ENCODE measurements at places on chromosomes 1 and 21.

- no peak for DNase-seq
Observed at GRCh38 chr1:185054365-185055060, 9.2 kb downstream of the RNF2 start.

- DNase-seq: no peak
Observed at GRCh38 chr1:242703467-242703866, 179.0 kb upstream of the PLD5 start.

DNA sequence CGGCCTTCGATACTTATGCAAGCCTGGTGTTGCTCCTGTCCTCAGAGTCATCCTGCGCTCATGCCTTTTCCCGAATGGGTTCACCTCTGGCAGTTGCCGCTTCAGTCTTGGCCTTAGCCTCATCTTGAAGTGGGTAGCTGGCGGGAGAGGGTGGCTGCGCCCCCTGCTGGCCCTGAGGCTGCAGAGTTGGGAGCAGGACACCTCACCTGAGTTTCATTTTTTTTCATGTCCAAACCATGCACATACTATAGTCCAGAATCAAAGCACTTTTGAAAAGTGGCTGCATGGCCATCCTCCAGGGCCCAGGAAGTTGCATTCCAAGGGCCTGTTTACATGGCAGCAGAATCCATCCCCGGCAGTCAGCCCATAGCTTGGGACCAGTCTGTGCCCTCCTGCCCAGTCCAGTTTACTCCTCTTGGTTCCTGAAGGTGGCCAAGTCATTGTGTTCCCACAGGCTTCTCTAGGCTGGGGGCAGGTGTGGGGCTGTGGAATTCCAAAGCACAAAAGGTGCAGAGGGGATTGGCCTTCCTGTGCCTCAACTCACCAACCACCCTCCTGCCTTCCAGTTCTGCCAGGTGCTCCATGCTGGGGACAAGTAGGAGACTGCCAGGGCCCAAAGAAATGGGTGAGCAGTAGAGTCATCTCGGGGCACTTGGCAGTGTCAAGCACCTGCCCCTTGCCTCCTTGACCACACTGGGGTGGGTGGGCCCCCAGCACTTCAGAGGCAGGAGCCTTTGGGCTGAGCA is 44.0 kb downstream of the YARS1 start:
- DNase-seq: peak; percentile 65

DNA sequence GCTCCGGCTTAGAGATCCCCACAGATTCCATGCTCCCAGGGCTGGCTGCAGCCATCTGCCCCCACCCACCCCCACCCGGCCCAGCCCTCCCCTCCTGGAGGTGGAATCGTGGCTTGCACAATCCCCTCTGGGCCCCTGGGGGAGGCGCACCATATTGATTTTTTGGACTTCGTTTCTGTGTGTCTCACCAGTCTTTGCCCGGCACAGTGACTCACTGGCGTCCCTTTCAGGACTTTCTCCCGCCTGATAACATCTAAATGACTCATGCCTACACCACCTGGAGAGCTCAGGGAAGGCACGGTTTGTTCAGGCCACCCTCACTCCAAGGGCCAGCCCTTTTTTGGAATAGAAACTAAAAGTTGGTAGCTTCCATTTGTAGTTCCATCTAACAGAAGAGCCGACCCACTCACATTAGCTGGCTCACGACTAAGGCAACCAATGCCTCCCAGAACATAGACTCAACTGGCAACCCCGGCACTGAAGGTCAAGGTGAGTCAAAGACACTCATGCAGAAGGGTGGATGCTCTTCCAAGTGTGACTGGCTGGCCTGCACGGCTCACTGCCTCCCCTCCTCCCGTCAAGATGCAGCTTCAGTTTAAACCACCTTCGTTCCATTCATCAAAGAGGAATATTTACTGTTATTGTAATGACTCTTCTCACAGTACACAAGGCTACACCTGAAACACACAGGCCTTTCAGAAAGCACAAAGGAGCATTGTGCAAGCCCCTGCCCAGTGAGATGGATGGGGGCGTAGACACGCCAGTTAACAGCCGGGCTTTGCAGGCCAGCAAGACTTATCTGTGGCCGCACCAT is 18.1 kb upstream of the ETS2 start:
- peak; percentile 31 for DNase-seq

- no peak for DNase-seq
Observed at GRCh38 chr1:1024149-1024770, 4.3 kb downstream of the AGRN start.

DNA sequence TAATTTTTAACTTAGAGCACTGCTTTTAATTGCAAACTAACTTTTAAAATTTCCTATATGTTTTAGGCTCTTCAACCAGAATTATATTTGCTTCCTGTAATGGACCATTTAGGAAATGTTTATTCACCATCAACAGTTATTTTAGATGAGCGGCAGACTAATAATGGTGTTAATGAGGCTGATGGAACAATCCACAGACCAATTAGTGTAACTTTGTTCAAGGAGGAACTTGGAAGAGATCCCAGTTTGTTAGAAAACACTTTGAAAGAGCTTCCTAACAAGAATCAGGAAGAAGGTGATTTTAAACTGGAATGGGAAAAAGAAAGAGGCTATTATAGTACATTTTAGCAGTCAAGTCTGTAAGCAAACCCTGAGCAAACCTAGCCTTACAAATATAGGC is 19.4 kb upstream of the GNG5 start:
- DNase-seq: no peak

DNA sequence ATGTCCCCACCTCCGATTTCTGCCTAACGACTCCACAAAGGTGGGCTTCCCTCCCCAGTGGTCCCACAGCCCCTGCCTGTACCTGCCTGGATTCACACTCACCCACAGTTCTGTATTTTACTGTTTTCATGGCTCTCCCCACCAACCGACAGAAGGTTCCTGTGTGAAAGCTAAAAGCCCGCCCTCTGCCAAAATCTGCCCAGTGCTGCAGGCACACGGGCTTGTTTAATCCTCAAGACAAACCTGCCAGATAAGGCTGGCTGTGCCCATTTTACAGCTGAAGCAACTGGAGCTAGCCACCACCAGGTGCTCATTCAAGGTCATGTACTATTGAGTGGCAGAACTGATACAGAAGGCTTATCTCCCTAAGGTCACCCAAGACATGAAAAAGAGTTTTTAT is 114.5 kb downstream of the HIVEP3 start:
- DNase-seq: no peak

DNA sequence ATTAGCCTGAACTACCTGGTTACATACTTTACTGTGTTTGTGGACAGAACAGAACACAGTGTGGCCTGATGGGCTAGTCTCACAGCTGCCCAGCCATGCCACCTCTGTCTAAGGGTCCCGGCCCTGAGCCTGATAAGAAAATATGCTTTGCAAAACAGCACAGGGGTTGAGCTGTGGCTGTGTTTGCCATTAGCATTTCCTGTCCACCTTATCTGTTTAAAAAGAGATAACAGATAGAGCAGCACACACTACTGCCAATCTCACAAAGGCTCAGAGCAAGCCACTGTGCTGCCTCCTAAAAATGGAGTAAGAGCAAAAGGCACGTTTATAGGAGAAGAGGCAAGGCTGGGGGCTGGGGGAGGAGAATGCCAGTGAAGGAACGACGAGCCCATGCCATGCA is 95.0 kb downstream of the SUSD4 start:
- DNase-seq: no peak

- no peak for DNase-seq
Observed at GRCh38 chr1:23995431-23995837, 15.3 kb upstream of the SRSF10 start.

GRCh38 chr21:34635307-34635706 is 20.4 kb upstream of the RCAN1 start:
- DNase-seq: no peak

GRCh38 chr1:35958558-35958957 is 27.7 kb downstream of the AGO3 start:
- DNase-seq: no peak

DNA sequence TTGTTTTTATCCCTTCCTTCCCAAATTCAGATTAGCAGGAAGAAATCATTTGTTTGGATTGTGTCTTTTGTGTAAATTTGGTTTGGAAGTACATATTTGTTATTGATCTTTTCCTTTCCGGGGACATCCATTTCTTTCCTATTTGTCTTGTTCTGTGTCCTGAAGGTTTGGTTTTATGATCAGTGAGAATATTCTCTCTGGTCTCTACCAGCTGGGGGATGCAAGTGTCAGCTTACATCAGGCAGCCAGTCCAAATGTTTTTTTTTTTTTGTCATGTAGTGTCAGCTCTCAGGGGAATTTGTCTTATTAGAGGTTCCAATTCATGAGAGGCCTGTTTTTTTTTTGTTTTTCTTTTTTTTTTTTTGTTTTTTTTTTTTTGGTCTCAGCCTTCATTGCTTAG is 479.2 kb upstream of the LRRC7 start:
- no peak for DNase-seq

DNA sequence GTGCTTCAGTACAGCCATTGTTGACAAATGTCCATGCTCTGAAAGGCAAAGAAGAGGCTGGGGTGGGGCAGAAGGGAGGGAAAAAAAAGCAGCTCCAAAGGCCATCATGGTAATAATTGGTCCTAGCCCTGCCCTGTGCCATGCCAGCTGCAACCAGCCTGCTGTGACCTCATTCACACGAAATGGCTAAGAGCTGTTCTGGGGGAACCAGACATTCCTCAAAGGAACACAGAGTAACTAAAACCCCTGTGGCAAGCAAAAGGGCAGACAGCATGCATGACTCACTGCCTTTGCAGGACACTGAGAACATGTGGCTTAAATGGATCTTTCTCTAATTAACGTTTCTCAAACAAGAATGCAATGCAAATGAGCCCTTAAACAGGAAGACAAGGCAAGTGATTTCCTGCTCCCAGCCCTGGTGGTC is 42.3 kb downstream of the STYXL2 start:
- DNase-seq: no peak

GRCh38 chr1:203296460-203297073 is 8.8 kb upstream of the BTG2 start:
- DNase-seq: no peak

GRCh38 chr1:228085287-228085951 is 2.9 kb downstream of the ARF1 start:
- no peak for DNase-seq
